Hematopoietic multipotent progenitor cell treated with erythropoietin and hydrocortisone succinate and interleukin-3 and kit ligand, for 6 days (in vitro differentiated cells): ENCODE measurements at places on chromosomes 12 and 14.

- DNase-seq: no peak
Observed at GRCh38 chr12:51504851-51505250, 80.2 kb downstream of the SLC4A8 start.

GRCh38 chr12:109961612-109962011 is 34.6 kb downstream of the GIT2 start:
- no peak for DNase-seq

GRCh38 chr14:103367995-103368394 is 17.2 kb upstream of the MARK3 start:
- no peak for DNase-seq

DNA sequence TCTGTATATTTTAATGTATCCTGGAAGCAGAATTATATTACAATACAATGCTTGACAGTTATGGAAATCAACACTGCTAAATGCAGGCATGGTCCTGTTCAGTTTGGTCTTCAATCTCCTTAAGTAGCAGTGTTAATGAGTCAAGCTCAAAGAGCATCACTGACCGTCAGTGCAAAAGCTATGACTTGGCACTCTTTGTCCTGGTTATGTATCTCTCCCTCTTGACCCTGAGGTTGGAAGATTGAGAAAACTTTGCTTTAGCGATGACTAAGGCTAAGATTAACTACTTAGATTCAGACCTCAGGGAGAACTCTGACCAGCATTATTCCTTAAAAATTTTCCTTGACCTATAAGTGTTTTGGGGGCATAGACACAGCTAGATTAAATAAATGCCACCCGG is 10.9 kb downstream of the CLEC7A start:
- DNase-seq: no peak

DNA sequence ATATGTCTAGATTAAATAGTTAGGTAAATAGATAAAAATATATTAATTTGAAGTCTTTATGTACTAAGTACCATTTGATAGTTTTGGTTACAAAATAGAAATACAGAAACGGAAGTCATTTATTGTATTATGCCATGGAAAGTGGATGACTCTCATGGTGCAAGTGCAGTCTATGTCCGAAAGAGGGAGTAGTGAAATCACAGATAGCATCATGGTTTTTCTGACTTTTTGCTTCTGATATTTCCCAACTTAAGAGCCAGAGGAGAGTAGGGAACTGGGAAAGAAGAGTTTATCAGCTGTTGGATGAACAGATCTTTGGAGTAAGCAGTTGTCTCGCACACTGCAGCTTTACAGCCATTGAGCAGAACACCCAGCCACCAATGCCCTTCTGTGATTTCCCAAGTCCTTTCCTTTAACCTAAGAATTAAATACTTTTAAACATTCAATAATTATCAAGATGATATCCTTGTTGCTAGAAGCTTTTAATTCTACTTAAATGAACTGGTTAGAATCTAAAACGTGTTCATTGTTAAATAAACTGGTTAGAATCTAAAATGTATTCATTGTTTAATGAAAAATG is 18.4 kb upstream of the SRGAP1 start:
- peak; percentile 67 for DNase-seq

DNA sequence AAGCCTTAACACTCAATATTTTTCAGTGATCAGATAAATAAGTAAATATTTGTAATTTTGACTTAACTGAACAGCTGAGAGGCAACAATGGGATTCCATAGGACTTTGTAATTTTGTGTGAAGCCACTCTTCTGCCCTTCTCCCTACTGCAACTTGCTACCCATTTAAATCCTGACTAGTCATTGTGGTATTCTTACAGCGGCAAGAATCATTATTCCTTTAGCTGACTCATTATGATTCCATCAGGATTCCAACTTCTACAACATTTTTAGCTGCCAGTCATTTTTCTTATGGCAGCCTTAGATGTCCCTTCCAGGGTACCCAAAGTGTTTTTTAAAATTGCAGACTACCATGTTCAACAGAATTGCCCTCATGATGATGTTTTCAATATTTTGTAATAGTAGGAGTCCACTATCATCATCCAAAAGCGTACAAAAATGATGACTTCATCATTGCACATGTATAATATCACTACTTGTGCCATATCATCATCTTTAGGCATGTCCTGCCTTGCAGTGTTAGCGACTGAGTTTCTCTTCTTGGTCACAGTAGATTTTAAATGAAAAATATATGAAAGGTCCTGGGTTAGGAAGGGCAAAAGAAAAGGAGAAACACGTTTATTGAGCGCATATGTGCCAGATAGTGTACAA is 5.1 kb upstream of the MAGOHB start:
- DNase-seq: no peak

GRCh38 chr12:96906849-96907670 is at the start of gene NEDD1:
Gene NEDD1 (plus strand): TSS chr12:96907257. CDS start chr12:96909760, 2,503 bp downstream.
- DNase-seq: peak; percentile 89

DNA sequence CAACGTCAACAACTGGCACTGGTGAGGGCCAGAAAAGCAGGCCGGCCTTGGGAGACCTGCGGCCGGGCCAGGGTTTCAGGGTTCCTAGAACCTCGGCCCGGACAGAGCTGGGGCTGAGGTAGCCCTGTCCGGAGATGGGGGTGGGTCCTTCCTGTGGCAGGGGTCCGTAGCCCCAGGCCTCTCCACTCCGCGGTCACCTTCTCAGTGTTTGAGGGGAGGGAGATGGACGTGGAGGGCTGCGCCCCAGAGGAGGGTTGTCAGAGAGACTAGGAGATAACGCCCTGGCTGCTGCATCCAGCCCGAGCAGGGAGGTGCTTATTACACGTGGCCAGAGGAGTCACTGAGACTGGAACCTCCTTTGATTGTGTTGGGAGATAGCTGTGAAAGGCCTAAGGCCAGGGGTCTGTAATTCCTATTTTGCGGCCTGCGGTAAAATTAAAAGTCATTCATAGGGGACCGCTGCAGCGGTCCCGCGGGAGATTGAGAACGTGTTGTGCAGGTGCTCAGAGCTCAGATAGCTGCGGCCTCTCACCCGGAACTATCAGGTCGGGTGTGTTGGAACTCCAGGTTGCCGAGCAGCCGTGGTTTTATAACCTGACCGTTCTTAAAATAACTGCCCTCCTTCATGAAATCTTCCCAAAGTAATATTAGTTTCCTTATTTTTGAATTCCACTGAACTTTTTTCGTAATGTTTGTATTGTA is 507 bp downstream of the AHSA1 start:
- DNase-seq: peak; percentile 93

DNA sequence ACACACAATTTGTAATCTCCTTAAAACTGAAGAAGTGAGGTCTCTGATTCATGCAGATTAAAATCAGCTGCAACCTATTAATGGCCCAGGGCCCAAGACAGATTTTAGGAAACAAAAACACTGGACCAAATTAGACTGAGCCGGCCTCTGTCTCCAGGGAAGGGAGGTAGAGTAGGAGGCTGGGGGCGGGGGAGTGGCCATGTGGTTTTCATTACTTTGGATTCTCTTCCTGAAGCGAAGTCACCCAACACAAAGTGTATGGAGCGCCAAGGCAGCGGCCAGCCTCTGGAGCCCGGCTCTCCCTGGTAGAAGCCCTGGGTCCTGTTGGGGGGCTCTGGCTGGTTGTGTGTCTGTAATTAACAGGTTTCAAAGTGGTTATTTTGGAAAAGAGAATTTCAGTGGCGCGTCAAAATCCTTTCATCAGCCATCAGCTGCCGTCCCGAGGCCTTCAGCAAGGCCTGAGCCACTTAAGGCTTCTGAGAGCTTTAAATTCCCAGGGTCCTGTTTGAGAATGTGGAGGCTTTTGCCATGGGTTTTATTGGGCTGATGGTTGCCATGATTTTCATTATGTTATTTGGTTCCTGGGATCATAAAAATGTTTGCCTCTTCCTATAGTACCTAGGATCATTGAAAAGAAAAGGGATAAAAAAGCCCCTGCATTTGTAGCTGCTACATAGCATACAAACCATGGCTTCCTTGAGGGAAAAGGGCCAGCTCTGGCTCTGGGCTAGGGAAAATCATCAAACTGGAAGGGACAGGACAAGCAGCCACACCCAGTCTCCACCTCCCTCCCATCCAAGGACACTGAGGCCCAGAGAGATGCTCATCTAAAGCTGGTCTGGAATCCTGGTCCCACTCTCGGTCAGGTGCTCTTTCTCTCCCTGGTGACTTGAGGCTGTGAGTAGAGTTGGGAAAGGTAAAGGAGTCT is 282.4 kb downstream of the ZFP36L1 start:
- DNase-seq: no peak

- DNase-seq: peak; percentile 32
Observed at GRCh38 chr14:71856199-71856919, 75.9 kb upstream of the RGS6 start.

DNA sequence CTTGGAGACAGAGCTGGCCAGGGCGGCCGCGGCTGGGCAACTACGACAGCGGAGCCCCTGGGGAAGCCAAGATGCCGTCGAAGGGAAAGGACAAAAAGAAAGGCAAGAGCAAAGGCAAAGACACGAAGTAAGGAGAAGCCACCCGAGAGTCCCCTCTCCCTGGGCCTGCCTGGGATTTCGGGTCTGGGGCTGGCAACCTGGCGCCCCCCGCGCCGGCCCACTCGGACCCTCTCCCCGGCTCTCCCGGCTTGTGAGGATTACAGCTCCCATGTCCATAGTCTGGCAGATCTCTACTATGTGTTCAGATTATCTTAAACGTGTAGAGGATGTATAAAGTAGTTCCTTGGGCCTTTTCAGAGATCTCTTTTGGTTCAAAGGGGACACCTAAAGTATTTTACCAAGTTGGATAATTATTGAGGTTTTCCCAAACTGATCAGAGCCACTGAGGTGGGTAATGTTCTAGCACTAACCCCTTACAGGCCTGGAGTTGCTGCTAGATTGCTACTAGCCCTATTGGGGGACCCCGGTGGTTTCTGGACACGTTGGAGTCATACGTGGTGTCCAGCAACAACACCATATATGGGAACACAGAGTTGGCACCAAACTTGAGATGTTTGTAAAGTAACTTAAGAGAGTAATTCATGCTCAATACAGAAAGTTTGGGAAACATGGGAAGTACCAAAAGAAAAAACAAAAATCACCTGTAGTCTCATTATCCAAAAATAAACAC is 424 bp downstream of the BBOF1 start:
- DNase-seq: peak; percentile 19

- no peak for DNase-seq
Observed at GRCh38 chr14:71143381-71144290, 236.4 kb downstream of the PCNX1 start.

DNA sequence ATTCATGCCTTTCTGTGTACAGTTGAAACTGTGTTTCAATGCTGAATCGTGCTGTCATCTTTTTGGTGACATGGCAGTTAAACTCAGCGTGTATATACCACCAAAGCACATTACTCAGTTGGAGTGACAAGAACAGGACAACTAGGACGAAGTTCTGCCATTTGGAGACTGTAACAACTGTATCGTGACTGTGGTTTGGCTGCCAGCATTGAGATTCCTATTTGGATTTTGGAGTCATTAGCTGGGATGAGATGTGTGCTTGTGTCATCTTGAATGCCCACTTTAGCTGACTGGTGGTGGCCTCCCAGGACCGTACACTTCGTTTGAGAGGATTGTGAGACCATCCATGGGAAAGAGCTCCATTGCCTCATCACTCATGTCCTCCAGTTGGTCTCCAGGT is 42.9 kb downstream of the FBXL14 start:
- DNase-seq: no peak

DNA sequence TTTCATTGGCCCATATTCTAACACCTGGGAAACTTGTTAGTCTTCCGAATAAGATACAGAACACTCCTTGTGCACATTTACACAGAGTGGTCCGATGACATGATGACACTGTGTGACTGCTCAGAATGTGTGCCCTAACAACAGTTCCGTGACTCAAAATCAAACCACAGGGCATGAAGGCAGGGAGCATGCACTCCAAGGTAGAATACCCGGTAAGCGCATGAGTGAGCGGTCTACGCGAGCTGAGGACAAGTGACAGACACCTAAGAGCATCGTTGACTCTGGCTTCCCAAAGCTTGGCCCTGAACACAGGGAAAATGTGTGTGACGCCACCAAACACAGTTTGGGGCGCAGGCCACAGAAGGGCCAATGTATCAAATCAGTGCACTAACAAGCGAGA is 18.6 kb downstream of the CLIP1 start:
- no peak for DNase-seq

GRCh38 chr14:61564618-61565091 is 130.7 kb upstream of the HIF1A start:
- DNase-seq: no peak

DNA sequence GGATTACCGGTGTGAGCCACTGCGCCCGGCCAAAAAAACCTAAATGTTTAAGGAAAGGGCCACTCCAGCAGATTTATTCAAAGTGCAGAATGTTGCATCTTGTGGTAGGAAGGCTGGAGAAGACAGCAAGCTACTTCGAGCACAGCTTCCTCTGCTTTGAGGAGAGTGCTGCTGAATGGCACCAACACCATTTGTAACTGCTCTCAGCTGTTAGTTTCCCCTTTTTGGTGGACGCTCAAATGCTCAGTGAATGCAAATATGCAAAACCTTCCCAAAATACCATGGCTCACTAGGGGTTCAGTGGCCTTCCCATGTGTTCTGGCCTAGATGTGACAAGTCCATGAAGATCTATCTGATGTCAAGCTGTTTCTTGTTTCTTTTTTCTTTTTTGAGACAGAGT is 2.9 kb upstream of the TDRD9 start:
- peak; percentile 49 for DNase-seq

- DNase-seq: no peak
Observed at GRCh38 chr12:100395811-100396210, 38.9 kb downstream of the SLC17A8 start.

DNA sequence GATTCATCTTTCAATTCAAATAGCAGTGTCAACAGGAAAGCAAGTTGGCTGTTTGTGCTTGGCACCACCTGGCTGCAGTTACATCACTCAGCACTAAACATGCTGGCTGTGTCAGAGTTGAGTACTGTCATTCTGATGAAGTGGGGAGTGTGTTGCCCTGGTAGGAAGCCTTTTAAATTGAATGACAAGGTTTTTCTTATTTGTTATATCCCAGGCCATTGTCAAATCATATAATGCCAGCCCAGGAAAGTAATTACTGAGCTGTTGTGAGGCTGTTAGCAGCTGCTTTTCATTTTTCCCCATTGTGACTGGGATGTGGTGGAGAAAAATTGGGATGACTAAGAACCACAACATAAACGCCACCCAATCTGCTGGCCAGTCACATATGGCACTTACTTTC is 106.5 kb upstream of the PRKD1 start:
- DNase-seq: no peak

DNA sequence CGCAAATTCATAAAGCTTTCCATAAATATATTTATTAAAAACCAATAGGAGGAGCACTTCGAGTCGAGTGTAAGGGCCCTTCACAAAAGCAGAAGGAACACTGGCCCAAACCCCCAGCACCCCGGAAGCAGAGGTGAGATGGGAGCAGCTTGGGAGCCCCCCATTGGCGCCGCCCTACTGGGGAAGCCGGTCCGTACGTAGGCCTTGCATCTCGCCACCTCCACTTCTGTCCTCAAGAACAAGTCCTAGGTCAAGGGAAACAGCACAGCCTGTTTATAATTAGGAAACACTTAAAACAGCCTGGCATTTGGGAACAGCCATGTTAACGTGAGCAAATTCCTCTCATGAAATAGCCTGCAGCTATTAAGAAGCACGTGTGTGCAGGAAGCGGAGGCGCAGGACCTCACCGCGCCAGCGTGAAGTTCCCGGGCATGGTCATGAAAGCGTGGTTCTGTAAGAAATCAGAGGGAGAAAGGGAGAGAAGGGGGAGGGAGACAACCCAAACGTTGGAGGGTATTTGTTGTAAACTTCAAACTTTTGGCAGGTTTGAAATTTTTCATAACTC is 7.7 kb downstream of the ANKRD9 start:
- no peak for DNase-seq
